Mesenteric fat pad (tissue), 1 donor: ENCODE measurements at places on chromosomes 1 and 21. TPM values are rescaled to one million over a fixed set of nuclear protein-coding genes. Genes with fewer than 3 reads are reported as not detected.
A peak's percentile ranks its signal among the peaks of the same experiment; 100 is the strongest.

GRCh38 chr21:42401154-42401553, 2.5 kb upstream of the UBASH3A start:
- no peak for DNase-seq

- DNase-seq: no peak
Observed at GRCh38 chr1:228735871-228736586, 750 bp downstream of the RHOU start.

GRCh38 chr1:1148061-1148460, 25.6 kb upstream of the TTLL10 start:
- DNase-seq: no peak

CA6 gene
- total RNA-seq: not detected

DNA sequence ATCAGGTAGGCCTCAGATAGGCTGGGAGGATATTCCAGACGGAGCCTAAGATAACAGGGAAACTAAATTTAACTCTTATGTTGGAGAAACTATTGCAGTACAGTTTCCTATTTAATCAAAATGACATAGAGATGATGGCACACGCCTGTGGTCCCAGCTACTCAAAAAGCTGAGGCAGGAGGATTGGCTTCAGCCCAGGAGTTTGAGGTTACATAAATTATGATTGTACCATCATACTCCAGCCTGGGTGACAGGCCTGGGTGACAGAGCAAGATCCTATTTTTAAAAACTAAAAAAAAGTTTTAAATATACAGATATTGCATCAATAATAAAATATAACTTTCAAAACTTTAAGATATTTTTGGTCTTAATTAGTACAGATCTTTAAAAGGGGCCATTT, 25.2 kb upstream of the TAL1 start:
- no peak for DNase-seq

PDPN gene
- total RNA-seq: 66.3 TPM

DNA sequence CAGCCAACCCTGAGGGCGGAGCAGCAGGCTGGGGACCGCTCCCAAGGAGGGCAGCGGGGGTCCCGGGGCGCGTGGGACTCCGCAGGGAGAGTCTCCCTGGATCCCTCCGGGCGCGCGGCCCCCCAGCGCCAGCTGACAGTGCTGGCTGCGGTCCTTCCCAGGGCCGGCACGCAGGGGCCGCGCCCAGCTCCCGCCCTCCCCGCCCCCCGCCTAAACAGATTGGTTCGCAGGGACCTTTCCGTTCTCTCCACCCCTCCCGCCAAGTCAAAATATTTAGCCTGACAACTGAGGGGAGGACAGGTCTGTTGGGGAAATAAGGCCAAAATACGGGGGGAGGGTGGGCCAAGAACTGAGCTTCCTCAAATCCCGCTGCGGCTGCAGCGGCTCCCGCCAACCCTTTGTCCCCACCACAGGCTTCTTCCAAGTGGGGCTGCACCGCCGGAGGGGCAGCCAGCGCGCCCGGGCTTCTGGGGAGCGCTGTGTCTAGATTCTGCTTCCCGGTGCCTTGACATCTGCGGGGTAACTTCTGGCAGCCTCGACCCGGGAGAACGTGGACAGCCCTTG, at the start of gene INSRR:
TSS of gene INSRR (minus strand) at position 159 of the 564 bp plus-strand sequence. CDS start 496 bp downstream, outside the sequence.
- no peak for DNase-seq

DNA sequence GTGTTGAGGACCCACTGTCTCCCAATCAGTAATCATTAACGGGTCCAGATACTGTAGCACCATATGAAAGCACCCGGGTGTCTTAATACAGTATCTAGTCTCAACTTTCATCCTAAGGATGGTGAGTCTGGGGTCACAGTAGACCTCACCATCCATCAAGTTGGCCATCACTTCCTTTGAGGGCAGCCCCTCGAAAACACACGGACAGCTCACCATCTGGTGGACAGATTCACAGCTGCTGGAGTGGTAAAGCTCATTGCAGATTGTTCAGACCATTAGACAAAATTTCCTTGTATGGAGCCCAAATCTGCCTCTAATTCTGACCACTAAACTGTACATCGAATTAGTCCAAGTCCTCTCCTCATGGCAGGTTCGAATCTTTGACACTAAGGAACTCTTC, 123.1 kb downstream of the PGBD5 start:
- no peak for DNase-seq

IVL gene
- total RNA-seq: not detected

SLC9C2 gene
- 0.16 TPM for total RNA-seq

POFUT2 gene
- 29.6 TPM for total RNA-seq

TEX38 gene
- not detected for total RNA-seq

NRDC gene
- total RNA-seq: 129 TPM

NES gene
- total RNA-seq: 49.5 TPM

DNA sequence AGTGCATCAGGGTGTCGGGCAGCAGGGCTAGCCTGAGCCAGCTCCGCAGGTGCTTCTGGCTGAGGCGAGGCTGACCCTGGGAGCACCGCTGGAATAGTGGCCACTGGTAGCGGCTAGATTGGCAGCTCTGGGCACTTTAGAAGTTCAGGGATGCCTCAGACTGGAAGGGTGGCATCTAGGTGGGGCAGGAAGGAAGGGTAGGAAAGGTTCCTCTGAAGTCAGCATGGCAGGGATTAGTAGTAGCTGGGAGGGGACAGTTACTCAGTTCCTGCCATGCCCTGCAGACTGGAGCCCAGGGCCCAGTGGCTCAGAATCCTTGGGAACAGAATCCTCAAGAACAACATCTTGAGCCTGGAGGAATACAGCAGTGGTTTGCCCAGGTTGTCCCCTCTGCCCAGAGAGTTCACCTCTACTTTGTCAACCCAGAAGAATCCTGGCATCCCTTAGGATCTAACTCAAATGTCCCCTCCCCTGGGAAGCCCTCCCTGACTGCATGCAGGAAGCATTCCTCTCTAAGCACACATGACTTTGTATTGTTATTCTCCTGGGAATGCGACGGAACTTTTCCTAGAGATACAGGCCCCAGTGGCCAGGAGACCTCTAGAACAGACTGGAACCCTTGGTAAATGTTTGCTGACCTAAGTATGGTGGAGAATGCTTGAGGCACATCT, 39.5 kb upstream of the BCAR3 start:
- no peak for DNase-seq

DNA sequence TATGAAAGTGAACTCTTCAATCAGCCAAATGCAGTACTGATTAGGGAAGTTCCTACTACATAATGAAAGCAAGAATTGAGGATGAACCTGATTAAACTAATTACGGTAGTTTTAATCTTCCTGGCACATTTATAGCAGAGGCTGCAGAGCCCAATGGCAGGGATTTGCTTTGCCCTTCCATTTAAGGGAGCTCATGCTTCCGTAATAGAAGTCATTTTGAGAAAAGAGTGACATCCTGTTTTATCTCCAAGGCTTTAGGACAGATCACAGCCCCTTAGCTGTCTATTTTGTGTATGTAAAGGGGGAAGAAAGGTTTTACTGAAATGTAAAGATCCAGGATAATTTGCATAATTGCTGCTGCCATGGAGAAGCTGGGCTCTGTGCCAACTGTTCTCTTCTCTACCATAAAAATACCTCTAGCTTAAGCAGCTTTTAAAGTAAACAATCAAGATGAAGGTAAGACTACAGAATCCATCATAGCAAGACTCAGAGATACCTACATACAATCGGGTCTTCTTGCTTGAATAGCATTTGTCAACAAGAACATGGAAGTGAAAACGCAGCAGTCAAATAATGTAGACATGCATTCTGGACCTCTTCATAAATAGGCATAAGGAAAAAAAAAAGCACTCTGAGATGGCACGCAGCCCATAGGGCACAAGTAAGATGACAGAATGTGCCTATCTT, 62.5 kb downstream of the ASH1L start:
- no peak for DNase-seq

DNMT3L gene
- total RNA-seq: not detected

GRCh38 chr1:61160526-61160925, 78.2 kb downstream of the NFIA start:
- no peak for DNase-seq

DNA sequence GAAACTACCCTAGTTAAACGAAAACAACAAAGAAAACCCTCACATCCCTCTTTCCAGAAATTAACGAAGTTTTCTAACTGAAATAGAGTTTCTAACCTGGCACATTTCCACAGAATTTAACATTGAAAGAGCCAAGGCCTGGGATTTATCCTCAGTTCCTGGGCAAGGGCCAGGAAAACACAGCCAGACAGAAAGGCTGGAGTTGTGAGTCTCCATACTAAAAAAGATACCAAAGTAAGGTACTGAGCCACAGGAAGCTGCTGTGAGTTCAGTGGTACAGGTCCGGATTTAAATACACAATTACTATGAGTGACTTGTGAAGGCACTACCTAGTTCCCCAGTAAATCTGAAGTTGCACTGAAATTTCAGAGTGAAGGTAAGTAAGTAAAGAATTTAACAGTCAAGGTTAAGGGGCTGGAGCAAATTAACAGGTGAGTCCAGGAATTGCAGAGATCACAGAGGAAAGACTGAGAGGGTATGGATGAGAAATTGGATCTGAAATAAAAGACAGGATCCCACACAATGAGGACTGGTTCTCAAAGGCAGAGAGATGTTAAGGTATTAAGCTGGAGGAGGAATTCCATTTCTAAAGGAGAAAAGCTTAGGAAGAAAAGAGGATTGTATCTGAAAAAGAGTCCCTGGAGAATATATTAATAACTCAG, 905 bp downstream of the LIX1L start:
- peak; percentile 9 for DNase-seq

LIPI gene
- not detected for total RNA-seq

- DNase-seq: no peak
Observed at GRCh38 chr1:94111879-94112278, 9.1 kb downstream of the ABCA4 start.

CNKSR1 gene
- total RNA-seq: 1.7 TPM

ECM1 gene
- total RNA-seq: 33.1 TPM

DNA sequence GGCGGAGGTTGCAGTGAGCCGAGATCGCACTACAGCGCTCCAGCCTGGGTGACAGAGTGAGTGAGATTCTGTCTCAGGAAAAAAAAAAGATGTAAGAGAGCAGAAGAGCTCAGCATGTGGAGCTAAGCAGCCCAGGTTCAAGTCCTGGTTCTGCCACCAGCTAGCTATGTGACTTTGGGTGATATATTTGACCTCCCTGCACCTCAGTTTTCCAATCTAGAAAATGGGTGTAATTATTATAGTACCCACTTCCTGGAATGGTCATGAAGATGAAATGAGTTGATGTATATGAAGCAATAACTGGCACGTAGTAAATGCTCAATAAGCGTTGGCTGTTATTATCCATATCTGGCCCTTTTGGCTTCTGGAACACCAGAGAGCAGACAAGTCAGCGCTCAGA, 38.2 kb downstream of the CAMK2N1 start:
- peak; percentile 8 for DNase-seq

PRELP gene
- total RNA-seq: 80.0 TPM

DNA sequence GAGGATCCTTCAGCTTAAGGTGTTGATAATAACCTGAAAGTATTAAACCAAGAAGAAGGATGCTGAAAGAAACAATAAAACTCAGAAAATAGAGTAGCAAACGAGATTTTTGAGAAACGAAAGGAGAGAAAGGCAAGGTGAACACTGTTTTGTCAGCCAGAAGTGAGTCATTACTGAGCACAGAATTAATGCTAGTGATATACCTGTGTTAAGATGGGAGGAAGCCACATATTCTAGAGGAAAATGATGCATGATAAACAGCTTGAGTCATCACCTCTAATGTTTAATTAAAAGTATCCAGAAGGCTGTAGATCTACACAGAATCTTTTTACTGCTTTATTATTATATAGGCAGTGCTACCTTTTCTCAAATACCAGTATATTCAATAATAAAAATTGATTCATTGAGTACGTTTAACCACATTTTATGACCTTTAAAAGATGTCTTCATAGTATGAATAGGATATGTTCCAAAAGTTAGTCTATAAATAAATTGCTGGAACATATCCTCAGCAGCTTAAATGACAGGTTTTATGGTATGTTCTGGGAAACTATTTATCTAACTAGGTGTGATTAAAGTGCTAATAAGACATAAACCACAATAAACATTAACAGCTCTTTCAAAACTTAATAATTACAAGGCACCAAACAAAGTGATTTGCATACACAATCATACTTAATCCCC, 10.3 kb downstream of the SH3GLB1 start:
- no peak for DNase-seq

SIM2 gene
- not detected for total RNA-seq

DNA sequence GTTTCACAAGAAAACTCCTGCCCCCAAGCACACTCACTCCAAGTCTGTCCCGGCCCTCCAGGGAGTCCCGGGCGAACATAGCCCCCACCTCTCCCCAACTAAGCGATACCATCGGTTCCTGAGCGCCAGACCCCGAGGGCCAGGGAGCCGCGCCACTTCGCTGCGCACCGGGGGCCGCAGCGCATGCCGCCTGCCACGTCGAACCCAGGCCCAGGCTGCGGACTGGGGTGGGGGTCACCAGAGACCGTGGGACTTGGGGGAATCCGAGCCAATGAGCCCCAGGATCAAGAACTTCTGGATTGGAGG, 801 bp downstream of the RSPO1 start:
- DNase-seq: no peak

NBPF3 gene
- 11.2 TPM for total RNA-seq

- DNase-seq: no peak
Observed at GRCh38 chr1:21868941-21869454, 56.9 kb downstream of the LDLRAD2 start.

DNA sequence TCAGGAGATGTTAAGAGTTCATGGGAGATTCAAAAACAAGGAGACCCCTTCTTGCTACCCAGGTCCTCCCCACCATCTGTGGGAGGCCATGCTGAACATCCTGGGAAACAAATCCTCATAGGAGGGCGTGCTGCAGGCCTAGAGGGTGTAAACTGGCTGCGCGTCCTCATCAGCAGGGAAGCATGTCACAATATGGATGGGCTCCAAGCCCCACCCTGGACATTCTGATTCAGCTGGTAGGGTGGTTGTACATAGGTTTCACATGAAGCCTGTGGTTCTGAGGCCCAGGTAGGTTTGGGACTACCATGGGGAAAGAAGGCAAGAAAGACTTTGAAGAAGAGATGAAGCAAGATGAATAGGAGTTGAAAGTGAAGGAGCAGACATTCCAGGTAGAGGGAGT, 44.6 kb upstream of the IFNLR1 start:
- no peak for DNase-seq

TRMT1L gene
- 13.4 TPM for total RNA-seq

GRCh38 chr1:1940123-1940425, 21.0 kb upstream of the TMEM52 start:
- DNase-seq: no peak

GRCh38 chr1:118104951-118105350, 80.1 kb downstream of the SPAG17 start:
- DNase-seq: no peak

GRCh38 chr1:180956028-180956640, 43.4 kb downstream of the KIAA1614 start:
- DNase-seq: peak; percentile 84
